ENCODE measurements at places on chromosomes 3 and 15. TPM values are rescaled to one million over a fixed set of nuclear protein-coding genes. Genes with fewer than 3 reads are reported as not detected.

GRCh38 chr3:4561661-4562060 lies 68.5 kb downstream of the ITPR1 start:
- H3K4me1 ChIP-seq: no peaks in the 10 kb centered on the region
- no peaks in the 10 kb centered on the region for H3K27me3 ChIP-seq
- DNase-seq: no peak
- H3K4me3 ChIP-seq: no peak overlapping the region
- no peak overlapping the region for H3K27ac ChIP-seq

DNA sequence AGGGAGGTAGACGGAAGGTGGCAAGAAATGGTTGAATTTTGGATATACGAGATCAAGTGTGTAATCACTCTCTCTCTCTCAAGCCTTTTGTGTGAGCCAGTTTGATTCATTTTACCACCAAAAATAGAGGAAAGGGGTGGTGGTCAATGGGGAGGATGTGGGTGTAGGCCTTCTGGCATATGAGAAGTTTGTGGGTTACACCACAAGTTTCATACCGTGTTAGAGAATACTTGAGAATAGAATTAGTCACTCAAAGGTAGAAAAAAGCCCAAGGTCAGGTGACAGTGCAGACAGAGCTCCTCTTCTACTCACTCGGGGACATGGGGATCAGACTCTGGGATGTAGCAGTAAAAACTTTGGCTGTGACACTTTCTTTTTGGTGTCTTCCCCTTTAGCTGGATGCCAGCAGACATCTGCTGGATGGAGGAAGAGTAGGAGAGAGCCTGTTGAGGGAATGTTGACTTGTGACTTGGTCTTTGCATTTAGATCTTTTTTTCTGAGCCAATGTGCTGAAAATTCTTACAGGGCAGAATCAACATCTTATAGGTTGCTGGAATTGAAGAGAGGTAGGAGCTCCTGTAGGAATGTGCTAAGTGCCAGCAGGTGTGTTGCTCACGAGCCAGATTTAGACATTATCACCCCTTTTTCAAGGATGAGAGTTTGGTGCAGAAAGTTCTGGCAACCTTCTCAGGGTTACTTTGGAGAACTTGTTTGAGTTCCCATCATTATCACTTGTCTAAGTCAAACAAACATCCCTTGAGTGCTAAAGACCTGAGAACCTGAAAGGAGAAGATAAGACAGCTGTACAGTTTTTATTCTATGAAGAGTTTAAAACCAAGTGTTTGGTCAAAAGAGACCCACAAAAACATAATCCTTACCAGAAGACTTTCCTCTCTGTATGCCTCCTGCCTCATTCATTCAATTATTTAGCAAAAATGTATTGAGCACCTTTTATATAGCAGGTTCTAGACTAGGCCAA lies 43.9 kb upstream of the RYK start:
- no peaks in the 10 kb centered on the region for H3K36me3 ChIP-seq
- no peak overlapping the region for H3K4me3 ChIP-seq
- H3K27ac ChIP-seq: no peak overlapping the region
- peak; percentile 27 for DNase-seq
- peaks cover 9% of the 10 kb centered on the region for H3K4me1 ChIP-seq

DNA sequence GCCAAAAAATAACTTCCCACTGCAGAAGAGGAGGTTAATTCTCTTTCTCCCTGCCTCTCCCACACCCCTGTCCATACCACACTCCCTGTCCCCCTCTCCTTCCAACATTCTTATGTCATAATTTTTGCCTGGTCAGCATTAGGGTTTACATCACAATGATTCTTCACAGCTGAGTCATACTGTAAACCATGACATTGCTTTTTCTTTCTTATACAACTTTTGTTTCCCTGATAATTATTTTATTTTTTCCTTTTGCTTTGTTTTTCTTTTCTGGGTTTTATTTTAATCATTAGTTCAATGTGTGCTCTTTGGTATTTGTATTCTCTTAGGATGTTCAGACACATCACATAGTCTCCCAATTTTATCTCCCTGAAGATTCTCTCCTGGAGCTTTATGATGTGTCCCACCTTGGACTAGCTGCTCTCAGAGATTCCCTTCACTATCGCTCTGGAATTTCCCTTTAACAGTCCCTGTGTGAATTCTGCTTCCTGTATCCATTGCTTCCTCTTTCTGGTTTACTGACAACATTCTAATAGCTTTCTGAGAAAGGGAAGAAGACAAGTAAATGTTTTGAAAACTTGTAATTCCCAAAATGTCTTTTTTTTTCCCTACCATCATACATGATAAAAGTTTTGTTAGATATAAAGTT lies 70.7 kb downstream of the SOX2 start:
- DNase-seq: no peak
- H3K4me1 ChIP-seq: no peaks in the 10 kb centered on the region
- no peaks in the 10 kb centered on the region for H3K36me3 ChIP-seq
- H3K4me3 ChIP-seq: no peak overlapping the region
- no peak overlapping the region for H3K27ac ChIP-seq

DNA sequence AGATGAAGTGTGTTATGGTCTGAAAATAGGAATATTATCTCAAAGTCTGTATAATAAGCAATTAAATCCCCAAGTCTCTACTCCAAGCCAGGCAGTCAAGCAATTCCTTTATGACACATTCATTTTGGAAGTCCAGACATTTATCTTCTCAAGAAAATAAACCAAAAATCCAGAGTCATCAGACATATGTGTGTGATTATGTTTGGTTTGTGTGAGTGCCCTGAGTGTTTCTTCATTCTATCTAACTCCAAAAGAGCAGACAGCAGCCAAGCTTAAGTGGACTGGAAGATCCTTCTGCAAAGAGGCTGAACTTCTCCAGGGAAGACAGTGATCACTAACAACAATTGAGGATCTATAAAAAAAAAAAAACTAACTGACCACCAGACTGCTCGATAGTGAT lies 239.8 kb downstream of the STAG1 start:
- H3K27me3 ChIP-seq: no peaks in the 10 kb centered on the region
- H3K36me3 ChIP-seq: no peaks in the 10 kb centered on the region
- no peaks in the 10 kb centered on the region for H3K4me1 ChIP-seq
- H3K27ac ChIP-seq: no peak overlapping the region
- no peak overlapping the region for H3K4me3 ChIP-seq

GRCh38 chr15:58506783-58507668 lies 75.2 kb downstream of the LIPC start:
- DNase-seq: no peak
- H3K36me3 ChIP-seq: no peaks in the 10 kb centered on the region
- no peak overlapping the region for H3K4me3 ChIP-seq
- H3K27ac ChIP-seq: no peak overlapping the region
- H3K27me3 ChIP-seq: no peaks in the 10 kb centered on the region

- DNase-seq: no peak
- H3K36me3 ChIP-seq: no peaks in the 10 kb centered on the region
- no peaks in the 10 kb centered on the region for H3K27me3 ChIP-seq
These were observed 11.5 kb downstream of the SNX33 start for GRCh38 chr15:75659141-75659771.

DNA sequence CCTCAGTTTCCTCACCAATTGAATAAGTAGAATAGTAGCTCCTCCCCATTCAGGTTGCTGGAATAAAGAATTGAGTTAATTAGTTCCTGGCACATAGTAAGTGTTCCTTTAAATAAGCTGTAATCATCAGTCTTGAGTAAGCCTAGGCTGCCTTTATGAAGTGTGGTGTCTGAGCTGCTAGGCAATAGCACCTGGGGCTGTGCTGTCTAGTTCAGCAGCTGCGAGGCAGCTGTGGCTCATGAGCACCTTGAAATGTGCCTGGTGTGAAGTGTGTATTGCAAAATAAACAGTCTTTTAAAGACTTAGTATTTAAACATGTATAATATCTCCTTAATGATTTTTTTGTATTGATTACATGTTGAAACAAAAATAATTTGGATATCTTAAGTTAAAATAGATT lies 77.6 kb downstream of the TOP2B start:
- no peak for DNase-seq
- no peak overlapping the region for H3K4me3 ChIP-seq
- H3K27ac ChIP-seq: no peak overlapping the region
- no peaks in the 10 kb centered on the region for H3K4me1 ChIP-seq

DNA sequence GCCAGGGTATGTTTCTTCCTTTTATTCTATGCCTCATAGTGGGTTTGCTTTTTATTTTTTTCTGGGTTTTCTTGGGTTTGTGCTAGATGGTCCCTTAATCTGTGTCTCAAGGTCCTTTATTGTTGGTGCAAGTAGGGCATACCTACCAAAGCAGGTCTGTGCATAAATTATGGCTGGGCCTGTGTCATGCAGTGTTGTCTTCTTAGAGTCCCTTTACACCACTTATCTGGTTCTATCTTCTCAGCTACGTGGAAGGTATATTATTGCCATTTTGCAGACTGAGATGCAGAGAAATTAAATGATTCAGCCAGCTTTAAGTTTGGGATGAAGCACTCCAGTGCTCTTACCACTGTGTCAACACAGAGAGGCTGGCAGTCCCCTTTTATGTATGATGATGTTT lies 293.5 kb upstream of the SOX2 start:
- H3K27me3 ChIP-seq: no peaks in the 10 kb centered on the region
- H3K27ac ChIP-seq: no peak overlapping the region
- H3K4me3 ChIP-seq: no peak overlapping the region
- no peaks in the 10 kb centered on the region for H3K4me1 ChIP-seq
- DNase-seq: no peak

DNA sequence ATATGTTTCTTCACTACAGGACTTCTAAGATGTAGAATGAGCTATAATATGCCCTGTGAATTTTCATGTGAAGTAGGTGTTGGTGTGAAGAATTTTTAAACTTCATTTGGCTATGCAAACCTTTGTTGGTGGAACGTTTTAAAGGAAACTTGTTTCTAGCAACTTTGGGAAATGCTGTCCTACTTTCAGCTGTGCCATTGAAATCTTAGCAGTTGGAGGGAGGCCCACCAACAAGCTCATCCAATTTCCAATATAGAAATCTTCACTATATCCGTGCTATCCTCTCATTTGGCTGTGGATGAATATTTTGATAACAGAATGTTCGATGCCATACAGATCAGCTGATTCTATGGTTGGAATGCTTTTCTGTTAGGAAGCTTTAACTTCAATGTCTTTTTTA lies 51.3 kb downstream of the GRM7 start:
- no peaks in the 10 kb centered on the region for H3K4me1 ChIP-seq
- H3K36me3 ChIP-seq: no peaks in the 10 kb centered on the region
- H3K27me3 ChIP-seq: no peaks in the 10 kb centered on the region
- H3K27ac ChIP-seq: no peak overlapping the region
- no peak for DNase-seq

DNA sequence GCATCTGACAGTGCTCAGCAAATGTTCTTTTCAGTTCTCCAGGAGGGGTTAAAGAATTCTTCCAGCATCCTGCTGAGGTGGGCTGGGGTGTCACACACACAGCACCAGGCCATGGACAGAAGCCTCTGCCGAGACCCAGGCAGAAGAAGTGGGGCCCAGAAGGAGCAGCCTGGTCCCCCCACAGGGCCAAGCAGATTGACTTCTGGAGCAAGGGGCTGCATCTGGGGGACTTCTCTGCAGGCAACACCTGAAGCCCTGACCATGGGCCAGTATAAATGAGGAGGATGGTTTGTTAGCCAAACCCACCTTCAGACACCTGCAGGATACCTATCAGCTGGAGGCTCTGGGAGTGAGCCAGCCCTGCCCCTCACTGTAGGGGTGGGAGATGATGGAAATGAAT lies 16.2 kb upstream of the TMEM40 start:
- H3K27ac ChIP-seq: no peak overlapping the region
- no peaks in the 10 kb centered on the region for H3K4me1 ChIP-seq
- H3K36me3 ChIP-seq: no peaks in the 10 kb centered on the region
- no peak overlapping the region for H3K4me3 ChIP-seq

DNA sequence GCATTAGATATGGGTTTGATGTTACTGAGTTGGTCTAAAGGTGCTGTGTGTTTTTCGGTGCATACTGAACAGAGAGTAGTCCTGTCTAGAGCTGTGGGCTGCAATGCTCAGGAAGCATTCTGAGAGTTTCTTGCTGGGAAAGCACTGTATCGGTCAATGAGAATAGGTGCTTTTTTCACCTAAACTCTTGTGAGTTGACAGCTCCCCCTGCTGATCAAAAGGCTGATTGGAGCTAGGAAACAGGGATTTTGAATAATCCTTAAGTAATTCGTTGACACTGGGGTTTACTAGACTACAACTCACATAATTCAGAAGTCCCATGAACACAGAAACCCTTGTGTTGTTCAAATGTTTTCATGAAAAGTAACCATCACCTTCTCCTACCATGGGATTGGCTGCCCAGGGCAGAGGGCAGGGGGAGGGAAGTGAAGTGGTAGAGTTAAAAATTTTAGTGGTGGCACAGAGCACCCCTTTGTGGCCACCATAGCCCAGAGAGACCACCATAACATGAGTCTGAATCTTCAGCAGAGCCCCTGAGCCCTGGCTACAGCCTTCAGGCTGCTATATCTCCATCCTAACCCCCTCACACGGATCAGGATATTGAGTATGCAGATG lies 13.0 kb upstream of the MANF start:
- H3K4me1 ChIP-seq: no peaks in the 10 kb centered on the region
- H3K4me3 ChIP-seq: no peak overlapping the region
- no peaks in the 10 kb centered on the region for H3K36me3 ChIP-seq
- peak; percentile 62 for DNase-seq
- peaks cover 9% of the 10 kb centered on the region for H3K27me3 ChIP-seq

DNA sequence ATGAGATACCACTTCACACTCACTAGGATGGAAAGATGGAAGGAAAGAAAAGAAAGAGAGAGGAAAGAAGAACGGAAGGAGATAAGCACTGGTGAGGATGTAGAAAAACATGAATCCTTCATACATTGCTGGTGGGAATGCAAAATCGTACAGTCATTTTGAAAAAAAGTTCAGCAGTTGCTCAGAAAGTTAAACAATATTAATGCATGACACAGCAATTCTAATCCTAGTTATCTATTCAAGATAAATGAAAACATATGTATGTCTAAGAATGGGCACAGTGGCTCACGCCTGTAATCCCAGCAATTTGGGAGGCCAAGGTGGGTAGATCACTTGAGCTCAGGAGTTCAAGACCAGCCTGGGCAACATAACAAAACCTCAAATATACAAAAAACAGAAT lies 59.1 kb downstream of the SENP7 start:
- no peak overlapping the region for H3K4me3 ChIP-seq
- no peaks in the 10 kb centered on the region for H3K36me3 ChIP-seq
- DNase-seq: no peak
- H3K4me1 ChIP-seq: no peaks in the 10 kb centered on the region
- H3K27me3 ChIP-seq: no peaks in the 10 kb centered on the region

- H3K27ac ChIP-seq: no peak overlapping the region
- no peaks in the 10 kb centered on the region for H3K36me3 ChIP-seq
- no peaks in the 10 kb centered on the region for H3K27me3 ChIP-seq
- no peak overlapping the region for H3K4me3 ChIP-seq
These were observed 235.0 kb downstream of the ULK4 start for GRCh38 chr3:41726891-41727290.

DNA sequence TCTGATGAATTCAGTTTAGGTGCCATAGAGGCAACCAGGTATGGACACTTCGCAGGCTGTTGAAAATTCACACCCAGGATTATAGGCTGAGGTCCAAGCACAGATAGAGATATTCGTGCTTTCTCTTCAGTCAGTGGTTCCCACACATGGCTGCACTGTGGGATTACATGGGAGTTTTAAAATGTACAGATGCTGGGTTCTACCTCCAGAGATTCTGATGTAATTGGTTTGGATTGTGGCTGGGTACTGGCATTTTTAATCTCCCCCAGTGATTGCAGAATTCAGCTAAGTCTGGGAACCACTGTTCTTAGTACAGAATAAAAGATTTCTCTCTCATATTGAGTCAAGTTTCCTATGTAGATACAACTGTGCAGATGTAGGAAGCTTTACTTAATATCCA lies 91.6 kb downstream of the FOXB1 start:
- H3K4me1 ChIP-seq: no peaks in the 10 kb centered on the region
- H3K36me3 ChIP-seq: no peaks in the 10 kb centered on the region
- H3K4me3 ChIP-seq: no peak overlapping the region
- no peak overlapping the region for H3K27ac ChIP-seq

Gene ABI3BP
- not detected for polyA plus RNA-seq

Gene TMEM266
- polyA plus RNA-seq: not detected

Gene LARP6
- not detected for polyA plus RNA-seq

Gene LRRIQ4
- polyA plus RNA-seq: not detected

Gene RASGRF1
- polyA plus RNA-seq: 1.0 TPM

Gene FOXB1
- not detected for polyA plus RNA-seq
